ENCODE measurements at places on chromosomes 7 and 10.

DNA sequence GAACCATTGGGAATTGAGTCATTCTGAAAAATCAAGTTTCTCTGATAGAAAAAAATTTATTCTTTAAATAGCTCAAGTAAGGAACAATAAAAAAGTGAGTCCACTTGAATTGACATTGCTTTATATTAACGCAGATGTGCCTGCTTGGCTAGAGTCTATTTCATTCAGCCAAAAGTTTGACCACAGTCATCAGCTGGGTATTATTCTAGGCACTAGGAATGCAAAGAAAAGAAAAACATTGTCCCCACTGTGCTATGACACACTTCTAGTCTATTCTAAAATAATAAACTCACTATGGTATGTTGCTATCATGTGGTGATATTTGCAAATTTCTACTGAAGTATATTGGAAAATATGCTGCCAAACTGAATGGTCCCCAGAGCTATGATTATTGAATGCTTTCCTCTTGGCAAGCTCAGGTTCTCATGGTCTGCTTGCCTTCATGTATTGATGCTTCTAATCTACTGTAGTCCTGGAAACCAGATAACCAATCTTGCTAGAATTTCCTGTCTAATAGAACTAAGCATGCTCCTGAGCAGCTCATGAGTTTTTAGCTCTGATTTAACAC is 8.3 kb downstream of the SFRP4 start:
- no peak for DNase-seq

DNA sequence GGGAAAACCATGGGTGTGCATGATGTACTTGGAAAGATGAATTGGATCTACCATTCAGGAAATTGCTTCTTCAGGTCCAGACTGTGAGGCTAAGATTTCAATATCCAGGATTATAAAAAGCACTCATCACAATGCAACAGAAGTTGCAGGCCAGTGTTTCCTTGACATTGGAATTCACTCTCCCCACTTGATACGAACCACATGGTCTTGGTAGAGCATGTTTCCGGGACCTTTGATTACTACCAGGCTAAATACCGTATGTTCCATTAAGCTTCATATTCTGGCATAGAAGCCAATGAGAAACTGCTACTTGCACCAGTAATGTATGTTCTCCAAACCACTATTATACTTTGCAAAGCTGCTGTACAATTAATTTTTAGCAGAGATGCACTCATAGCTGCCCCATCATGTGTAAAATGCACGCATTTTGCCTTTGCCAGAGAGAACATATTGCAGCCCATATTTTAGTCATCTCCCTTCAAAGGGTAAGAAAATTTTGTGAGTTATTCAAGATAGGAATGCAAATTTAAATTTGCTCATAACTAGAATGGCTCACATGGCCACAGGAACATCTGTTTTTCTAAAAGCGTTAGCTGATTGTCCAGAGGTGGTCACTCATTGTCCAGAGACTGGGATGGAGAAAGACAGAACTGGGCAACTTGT is 8.1 kb downstream of the FRMD4A start:
- no peak for DNase-seq

- no peak for DNase-seq
Observed at GRCh38 chr7:33770576-33770975, 134.8 kb upstream of the BMPER start.

GRCh38 chr10:93913706-93914105 is 19.9 kb downstream of the SLC35G1 start:
- no peak for DNase-seq

GRCh38 chr10:62992145-62992721 is 140.9 kb upstream of the NRBF2 start:
- DNase-seq, result no peak

- DNase-seq, result no peak
Observed at GRCh38 chr7:151225948-151226510, 976 bp downstream of the ABCF2 start.

- DNase-seq, result no peak
Observed at GRCh38 chr7:148191391-148192065, 399.0 kb upstream of the C7orf33 start.

DNA sequence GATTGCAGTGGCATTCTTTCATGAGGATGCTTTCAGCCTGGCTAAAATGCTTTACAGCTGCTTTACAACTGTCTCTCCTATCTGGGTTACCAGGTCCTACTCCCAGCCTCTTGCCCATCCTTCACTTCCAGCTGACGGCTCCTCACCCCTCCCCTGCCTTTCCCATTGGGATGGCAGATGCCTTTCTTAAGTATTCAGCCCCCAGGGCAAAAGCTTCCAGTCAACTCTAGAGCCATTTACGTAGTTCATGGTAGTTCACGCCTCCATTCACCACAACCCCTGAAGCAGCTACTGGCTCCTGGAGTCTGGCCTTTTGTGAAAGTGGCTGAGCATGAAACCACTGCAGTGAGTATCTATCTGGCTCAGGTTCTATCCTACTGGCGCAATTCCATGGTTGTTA is 17.2 kb upstream of the BMPER start:
- DNase-seq, result no peak

GRCh38 chr7:21773326-21773725 is 172.4 kb downstream of the CDCA7L start:
- no peak for DNase-seq

DNA sequence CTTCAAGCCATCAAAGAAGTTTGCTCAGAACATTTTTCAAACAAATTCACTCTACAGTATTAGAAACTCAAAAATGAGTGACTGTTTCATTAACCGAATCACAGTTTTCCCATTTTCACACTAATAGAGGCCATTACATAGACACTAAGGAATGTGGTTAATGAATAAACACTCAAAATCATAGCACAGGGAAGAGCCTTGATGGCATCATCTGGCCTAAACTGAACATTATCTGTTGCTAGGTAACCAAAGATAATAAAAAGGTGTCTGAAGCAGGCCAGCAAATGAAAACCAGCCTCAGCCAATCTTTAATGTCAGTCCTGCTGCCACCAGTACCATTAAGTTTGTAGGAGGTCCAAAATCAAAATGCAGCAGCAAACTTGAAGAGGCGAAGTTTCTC is 492.4 kb upstream of the STEAP1 start:
- DNase-seq, result no peak

- no peak for DNase-seq
Observed at GRCh38 chr7:36564489-36564888, 159.8 kb downstream of the AOAH start.

DNA sequence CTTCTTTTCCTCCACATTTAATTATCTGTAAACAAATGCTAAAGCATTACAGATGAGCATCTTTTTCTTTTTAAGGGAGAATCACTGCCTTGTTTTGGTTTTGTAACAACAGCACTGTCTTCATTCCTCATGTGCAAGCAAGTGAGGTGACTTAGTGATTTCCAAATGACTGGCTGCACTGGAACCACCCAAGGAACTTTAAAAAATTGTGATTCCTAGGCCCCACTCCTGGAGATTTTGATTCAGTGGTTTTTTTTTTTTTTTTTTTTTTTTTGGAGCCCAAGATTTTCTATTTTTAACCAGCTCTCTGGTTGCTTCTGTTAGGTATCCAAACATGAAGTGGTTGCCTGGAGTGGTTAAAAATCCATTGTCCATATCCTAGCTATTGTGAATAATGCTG is 176.2 kb downstream of the LRMDA start:
- DNase-seq, result no peak

DNA sequence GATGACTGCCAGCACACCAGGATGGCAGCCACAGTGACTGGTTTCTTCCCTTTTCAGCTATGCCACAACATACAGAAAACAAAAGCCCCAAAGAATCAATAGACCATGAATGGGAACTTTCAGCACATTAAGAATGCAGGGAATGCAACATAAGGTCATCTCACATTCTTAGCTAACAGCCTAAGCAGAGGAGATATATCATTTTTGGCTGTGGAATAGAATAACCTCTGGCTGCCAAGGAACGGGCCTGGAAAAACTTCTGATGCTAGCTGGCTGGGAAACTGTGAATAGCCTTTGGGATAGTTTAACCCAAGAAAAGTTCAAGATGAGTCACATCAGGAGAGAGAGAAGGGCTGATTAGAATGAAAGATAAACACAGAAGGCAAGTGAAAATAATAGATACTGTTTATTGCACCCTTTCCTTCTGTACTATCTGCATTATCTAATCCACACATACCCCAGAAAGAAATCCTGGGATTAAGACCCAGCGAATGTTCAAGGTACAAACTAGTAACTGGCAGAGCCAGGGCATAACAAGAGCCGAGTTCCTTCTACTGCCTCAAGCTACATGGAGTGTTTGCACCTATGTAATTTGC is 169.2 kb downstream of the SEMA3A start:
- DNase-seq, result no peak

DNA sequence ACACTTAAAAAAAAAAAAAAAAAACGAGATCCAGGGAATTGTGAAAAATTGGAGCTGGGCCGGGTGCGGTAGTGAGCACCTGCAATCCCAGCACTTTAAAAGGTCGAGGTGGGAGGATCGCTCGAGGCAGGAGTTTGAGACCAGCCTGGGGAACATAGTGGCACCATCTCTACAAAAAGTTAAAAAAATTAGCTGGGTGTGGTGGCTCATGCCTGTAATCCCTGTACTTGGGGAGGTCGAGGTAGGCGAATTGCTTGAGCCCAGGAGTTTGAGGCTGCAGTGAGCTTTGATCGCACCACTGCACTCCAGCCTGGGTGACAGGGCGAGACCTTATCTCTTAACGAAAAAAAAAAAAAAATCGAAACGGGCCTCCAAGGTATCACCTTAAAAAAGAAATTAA is 2.0 kb downstream of the CLDN4 start:
- no peak for DNase-seq

- DNase-seq, result no peak
Observed at GRCh38 chr10:82378146-82378545, 503.2 kb downstream of the NRG3 start.

All from erythroblast (primary cell).